ENCODE measurements at places on chromosomes 4 and X.
A peak's percentile ranks its signal among the peaks of the same experiment; 100 is the strongest.

DNA sequence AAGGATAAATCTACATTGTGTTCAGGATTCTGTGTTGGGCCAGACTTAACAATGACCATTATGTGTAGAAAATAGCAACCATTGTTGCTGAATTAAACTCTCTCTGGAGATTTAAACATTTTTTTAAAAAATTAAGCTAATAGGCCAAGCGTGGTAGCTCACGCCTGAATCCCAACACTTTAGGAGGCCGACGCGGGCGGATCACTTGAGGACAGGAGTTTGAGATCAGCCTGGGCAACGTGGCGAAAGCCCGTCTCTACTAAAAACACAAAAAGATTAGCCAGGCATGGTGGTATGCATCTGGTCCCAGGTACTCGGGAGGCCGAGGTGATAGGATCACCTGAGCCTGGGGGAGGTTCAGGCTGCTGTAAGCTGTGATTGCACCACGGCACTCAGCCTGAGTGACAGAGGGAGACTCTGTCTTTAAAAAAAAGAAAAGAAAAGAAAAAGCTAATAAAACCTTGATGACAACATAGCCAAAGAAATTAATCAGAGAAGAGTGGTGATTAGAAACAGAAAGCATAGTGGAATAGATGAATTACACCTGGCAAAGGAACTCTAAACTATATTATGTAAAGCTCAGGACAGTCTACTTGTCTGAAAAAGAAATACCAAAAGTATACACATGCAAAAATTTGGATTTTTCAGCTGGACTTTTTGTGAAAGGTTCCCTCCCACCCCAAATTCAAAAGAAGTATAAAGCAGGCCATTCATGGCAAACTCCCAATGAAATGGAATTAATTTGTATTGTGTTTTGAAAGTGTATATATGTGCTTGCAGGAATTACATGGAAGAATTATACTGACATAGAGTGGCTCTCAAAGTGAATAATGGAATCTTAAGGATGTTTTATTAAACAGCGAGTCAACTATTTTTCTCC lies 21.9 kb downstream of the PLS3 start:
- DNase-seq = no peak

DNA sequence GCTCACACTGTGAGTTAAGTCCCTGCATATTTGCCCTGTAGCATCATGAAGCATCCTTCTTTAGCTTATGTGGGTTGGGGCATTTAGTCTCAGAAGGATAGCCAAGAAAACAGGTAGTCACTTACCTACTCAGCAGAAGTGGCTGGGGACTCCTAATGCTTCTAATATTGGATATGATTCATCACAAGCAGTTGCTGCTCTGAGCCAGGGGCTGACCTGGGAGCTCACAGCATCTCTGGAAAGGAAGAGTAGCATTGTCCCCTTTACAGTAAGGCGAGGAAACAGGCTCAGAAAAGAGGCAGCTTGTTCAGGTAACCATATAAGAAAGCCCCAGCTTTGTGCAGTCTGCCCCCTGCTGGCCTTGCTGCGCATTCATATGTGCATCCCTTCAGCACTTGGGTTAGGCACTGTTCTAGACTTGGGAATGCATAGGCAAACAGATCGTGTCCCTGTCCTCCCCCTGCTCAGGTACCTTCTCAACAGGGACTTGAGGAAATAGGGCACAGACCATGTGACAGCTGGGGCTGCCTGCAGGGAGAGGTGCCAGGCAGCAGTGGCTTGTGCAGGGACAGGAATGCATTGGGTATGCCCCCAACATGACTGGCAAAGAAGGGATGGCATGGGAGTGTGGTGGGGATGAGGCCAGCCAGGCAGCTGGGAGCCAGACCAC lies 35.7 kb upstream of the TBC1D14 start:
- peak; percentile 93 for DNase-seq

GRCh38 chr4:20680736-20681135 lies 19.5 kb upstream of the PACRGL start:
- DNase-seq = no peak

DNA sequence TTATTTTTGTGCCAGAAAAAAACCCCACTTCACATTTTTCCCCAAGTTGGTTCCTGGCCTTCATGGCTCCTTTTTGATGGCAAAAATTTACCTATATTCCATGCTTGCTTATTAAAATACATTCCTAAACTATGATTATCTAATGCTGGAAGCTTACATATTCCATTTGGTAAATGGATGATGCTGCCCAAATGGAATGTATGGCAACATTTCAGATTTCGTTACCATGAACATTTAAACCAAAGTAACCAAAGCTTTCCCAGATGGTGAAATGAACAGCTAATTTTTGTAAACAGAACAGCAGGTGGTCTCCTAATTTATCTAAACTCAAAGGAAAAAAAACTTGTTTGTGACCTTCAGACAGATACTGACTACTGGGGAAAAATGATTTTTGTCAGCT lies 110.8 kb upstream of the TEX13A start:
- DNase-seq = no peak

- DNase-seq = no peak
Observed at GRCh38 chrX:47828984-47829383, 7.7 kb upstream of the ZNF81 start.

GRCh38 chr4:35818520-35818919 lies 425.8 kb downstream of the ARAP2 start:
- no peak for DNase-seq

- DNase-seq = no peak
Observed at GRCh38 chr4:155738548-155738947, 20.3 kb upstream of the GUCY1B1 start.

DNA sequence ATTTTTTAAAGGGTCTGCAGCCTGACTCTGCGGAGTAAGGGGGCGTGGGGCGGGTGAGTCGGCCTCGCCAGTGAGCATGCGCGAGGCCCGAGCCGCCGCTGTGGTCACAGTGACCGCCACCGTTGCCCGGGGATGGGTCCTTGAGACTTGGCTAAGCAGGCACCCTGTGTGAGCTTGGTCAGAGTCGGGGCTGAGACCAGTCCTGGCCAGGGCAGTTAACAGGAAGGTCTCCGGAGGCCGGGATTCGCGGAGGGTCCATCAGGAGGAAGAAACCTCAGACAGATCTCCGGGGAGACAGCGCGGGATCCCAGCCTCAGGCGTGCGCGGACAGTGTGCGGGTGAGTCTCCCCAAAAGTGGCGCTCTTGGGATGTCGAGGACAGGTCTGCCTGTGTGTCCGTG lies 1384.4 kb upstream of the PCDH10 start:
- DNase-seq = peak; percentile 57

GRCh38 chr4:689723-690122 lies 772 bp upstream of the SLC49A3 start:
- no peak for DNase-seq

DNA sequence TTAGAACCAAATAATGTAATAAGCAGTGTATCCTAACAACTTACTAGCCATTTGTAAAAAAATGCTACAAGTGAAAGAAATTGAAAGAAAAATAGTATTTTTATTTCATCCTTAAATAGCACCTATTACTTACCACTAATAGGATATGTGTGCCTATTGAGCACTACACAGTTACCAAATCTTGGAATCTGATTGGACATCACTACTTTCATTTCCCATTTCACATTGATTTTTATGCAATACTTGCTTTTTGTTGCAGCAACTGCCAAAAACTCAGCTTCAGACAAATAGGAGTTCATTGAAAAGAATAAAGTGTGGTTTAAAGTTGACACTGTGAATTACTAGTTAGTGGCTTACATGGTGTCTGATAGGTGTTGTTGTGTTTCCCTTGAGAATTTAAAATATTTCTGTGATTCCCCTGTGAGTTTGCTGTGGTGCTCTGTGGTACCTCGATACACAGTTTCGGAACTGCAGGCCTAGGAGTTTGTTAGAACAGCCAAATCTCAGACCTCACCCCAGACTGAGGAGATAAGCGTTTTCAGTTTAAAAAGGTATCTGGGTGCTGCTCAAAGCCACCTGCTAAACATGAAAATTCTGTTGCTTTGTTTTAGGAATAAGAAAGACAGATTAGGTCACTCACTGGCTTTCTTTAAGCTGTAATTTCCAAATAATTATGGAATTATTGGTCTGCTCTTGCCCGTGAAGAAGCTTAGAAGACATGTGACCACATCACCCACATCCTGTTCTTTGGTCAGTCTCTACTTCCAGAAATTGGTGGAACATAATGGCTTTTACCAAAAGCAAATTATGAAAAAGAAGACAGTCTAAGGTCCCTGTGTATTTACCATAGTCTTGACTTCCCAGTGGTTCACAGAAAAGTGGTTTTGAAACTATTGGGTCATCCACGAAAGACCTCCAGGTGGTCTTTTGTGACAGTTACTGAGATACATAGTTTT lies 97.8 kb downstream of the SYTL5 start:
- no peak for DNase-seq

- no peak for DNase-seq
Observed at GRCh38 chr4:24370421-24370820, 213.9 kb downstream of the DHX15 start.

- no peak for DNase-seq
Observed at GRCh38 chr4:30386266-30386895, 333.8 kb upstream of the PCDH7 start.

DNA sequence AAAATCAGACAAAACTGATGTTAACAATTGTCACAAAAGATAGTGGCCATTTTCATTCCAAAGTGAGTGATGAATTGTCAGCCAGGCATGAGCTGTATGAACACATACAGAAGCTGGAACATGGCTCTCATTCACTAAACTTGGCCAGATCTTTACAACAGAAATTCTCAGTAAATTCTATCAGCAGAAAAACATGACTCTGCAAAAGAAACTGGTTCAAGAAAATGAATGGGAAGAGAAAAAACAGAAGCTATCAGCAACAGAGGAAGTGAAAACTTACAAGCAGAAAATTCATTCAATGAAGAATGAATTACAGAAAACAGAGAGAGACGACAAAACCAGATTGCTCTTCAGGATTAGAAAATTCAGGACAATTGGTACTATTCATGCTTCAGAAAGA lies 249.6 kb downstream of the COL25A1 start:
- DNase-seq = no peak

DNA sequence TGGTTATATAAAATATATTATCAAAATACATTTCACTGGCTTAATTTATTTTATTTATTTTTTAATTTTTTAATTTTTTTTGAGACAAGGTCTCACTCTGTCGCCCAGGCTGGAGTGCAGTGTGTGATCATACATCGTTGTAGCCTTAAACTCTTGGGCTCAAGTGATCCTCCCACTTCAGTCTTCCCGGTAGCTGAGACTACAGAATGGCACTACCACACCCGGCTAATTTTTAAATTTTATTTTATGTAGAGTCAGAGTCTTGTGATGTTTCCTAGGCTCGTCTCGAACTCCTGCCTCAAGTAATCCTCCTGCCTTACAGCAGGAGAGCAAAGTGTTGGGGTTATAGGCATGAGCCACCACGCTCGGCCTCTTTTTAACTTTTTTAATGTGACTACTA lies 143.8 kb downstream of the CEP135 start:
- DNase-seq = no peak

DNA sequence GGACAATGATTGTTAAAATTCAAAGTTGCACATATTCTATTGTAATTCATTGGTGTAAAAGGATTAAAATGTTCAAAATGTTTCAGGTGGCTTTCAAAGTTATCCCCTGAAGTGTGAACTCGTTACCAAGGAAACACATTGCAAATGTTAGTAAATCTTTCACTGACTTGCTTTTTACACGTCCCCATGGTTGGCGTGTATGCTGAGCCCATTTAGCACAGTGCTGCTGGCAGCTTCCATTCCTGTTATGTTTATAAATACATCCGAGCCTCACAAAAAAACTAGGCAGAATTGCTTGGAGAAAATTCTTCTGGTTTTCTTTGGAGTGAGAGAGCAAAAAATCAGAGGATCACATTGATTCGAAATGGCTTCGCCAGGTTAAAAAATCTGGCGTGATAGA lies 105.9 kb upstream of the HPGD start:
- no peak for DNase-seq

GRCh38 chr4:168757500-168757899 lies 252.6 kb downstream of the CBR4 start:
- no peak for DNase-seq

DNA sequence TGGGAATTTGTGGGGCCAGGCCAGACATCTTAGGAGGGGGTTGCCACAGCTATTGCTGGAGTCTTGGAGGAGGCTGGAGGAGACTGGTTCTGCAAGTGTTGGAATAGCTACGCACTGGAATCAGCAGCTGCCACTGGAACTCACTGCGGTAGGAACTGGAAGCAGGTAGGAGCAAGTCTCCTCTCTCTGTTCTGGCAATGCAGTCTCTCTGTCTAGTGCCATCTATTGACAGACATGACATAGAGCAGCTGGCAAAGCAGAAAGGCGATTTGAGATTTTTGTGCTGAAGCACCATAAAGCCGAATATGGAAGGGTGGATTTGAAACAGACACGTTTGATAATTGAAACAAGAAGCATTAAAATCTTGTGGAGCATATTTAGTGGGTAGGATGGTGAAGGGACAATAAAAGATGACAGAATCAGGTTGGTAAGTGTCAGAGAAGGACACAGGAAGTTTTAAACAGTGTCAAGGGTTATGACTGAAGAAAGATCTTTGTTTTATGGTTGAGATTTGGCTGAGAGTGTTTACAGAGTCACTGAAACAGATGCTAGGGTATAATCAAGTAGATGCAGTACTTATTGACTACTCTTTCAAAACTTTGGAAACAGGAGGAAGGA lies 23.5 kb upstream of the SYNPO2 start:
- DNase-seq = no peak

DNA sequence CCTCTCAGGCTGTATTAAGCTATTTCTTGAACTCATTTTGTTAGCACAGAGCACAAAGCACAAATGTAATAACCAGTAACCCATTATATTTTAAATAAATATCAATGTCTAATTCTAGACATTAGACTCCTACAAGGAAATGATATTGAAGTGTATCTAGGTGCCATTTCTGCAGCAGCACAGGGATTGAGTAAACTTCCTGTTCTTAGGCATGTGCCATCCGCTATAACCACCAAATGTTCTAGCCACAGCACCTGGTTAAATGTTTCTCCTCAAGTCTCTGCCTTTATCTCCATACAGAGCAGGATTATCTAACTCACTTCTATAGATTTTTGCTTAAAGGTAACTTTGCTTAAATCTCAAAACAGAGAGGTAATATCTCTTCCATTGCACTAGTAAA lies 51.4 kb downstream of the SGMS2 start:
- DNase-seq = no peak

- peak; percentile 62 for DNase-seq
Observed at GRCh38 chrX:129825746-129826505, 17.8 kb downstream of the ZDHHC9 start.

GRCh38 chr4:78244705-78245485 lies 187.8 kb downstream of the FRAS1 start:
- no peak for DNase-seq

DNA sequence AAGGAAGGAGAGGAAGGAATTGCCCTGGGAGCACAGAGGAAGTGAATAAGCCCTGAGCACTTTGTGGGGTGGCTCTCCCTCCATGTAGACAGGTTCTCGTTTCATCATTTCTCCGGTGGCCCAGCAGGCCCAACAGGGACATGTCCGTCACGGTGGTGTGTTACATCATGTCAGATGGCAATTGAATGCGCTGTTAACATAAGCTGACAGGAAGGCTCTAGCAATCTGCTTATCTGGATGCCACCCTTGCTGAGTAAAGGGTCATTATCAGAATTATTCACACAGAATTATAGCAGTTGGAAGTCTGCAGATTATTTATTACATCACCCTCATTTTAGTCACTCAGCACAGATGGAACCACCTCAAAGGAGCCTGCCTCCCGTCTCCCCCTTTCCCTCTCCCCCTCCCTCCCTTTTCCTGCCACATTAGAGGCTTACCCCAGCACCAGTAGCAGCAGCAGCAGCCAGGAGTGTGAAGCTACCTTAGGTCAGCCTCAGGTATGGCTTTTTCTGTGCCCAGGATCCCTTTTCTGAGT lies 124.3 kb upstream of the TRIM2 start:
- no peak for DNase-seq

- no peak for DNase-seq
Observed at GRCh38 chr4:159212675-159213293, 109.9 kb downstream of the RAPGEF2 start.

- no peak for DNase-seq
Observed at GRCh38 chr4:6293661-6294060, 24.0 kb downstream of the WFS1 start.
